Hematopoietic multipotent progenitor cell treated with erythropoietin and hydrocortisone succinate and interleukin-3 and kit ligand, for 8 days (in vitro differentiated cells): ENCODE measurements at places on chromosomes 7 and 10.

DNA sequence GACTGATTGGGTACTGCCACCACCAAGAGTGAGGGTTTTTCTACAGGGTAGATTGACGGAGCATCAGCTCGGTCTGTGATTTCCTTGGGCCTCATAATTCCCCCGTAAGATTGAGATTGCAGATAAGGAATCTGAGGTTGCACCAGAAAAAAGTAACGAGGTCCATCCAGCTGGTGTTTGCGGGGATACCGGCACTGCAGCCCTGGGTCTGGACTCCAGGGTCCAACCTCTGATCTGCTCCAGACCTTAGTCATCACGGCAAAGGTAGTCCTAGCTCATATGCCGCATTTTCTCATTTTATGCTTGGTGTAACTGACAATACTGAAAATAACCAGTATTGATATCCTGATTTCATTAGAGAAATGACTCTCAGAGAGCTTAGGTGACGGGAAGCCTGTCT lies 3.9 kb downstream of the CARD11 start:
- no peak for DNase-seq

DNA sequence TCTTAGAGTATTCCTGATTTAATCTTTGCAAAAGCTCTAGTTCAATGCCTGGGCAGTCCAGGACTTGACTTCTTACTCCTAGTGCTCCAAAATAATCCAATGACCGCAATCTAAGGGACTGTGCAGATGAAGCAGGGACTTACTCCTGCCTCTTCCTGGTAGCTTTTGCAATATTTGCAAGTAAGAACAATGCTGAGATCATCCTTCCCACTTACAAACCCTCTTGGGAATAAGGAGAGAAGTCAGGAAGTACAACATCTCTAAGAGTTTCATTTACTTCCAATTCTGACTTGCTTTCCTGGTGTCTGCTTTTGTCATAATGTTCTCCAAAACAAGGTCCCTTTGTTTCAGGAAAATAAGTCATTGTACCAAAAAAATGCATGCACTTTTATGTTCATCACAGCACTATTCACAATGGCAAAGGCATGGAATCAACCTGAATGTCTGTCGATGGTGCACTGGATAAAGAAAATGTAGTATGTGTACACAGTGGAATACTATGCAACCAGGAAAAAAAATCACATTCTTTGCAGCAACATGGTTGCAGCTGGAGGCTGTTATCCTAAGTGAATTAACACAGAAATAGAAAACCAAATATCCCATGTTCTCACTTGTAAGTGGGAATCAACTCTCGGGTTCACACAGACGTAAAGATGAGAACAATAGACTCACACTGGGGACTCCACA lies 7.1 kb upstream of the KCNMA1 start:
- no peak for DNase-seq

GRCh38 chr10:87843714-87844113 lies 19.6 kb downstream of the KLLN start:
- no peak for DNase-seq

DNA sequence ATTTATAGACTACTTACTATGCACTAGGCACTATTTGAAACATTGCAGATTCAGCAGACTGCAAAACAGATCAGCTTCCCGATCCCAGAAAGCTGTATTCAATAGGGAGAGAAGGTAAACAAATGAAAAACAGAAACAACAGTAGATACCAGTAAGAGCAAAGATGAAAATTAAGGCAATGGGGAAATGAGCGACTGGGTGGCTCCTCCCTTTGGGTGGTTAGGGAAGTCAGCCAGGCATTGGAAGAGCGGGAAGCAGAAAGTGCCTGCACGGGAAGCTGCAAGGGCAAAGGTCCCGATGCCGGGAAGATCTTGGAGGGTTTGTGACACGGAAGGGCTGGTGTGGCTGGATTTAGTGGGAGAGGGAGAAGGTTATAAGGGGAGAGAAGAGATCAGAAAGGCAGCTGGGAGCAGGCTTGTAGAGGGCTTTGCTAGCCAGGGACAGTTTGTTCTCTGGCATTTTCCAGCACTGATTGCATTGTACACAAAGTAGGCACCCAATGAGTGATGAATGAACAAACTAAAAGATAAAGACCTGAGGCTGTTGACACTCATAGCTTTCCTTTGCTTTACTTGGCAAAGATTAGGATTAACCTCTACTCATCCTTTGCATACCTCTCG lies 67.8 kb downstream of the NAMPT start:
- no peak for DNase-seq

- no peak for DNase-seq
Observed at GRCh38 chr10:77138541-77138940, 499.1 kb downstream of the KCNMA1 start.
